ENCODE measurements at places on chromosomes 11 and 22. TPM values are rescaled to one million over a fixed set of nuclear protein-coding genes. Genes with fewer than 3 reads are reported as not detected.

DNA sequence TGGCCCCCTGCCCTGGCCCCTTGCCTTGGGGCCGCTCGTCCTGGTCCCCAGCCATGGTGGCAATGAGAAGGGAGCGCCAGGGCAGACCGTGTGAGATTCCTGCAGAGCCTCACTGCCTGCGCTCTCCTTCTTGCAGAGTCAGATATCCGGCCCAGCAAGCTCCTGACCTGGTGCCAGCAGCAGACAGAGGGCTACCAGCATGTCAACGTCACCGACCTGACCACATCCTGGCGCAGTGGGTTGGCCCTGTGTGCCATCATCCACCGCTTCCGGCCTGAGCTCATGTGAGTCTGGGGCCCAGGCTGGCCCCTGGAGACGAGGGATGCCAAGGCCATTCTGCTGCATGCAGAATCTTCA lies 114.1 kb downstream of the MICAL2 start:
- peak; percentile 32 for DNase-seq

The SOX6 gene
- 0.61 TPM for polyA plus RNA-seq

DNA sequence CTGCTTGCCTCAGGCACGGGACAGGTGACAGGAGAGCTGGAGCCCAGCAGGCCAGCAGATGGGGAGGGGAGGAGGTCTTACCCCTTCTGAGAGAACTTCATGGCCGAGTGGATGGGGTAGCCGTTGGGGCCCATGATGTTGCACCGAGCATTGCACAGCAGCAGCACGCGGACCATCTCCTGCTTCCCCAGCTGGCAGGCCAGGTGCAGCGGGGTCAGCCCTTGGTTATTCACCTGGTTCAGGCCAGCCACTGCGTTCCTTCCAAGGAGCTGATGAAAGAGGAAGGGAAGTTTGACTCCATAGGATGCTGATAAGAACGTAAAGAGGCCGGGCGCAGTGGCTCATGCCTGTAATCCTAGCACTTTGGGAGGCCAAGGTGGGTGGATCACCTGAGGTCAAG lies 29.4 kb upstream of the BAIAP2L2 start:
- DNase-seq, result no peak

The PRR5L gene
- polyA plus RNA-seq, result 9.2 TPM

The TMEM123 gene
- 69.4 TPM for polyA plus RNA-seq

The TMEM258 gene
- polyA plus RNA-seq, result 170 TPM

DNA sequence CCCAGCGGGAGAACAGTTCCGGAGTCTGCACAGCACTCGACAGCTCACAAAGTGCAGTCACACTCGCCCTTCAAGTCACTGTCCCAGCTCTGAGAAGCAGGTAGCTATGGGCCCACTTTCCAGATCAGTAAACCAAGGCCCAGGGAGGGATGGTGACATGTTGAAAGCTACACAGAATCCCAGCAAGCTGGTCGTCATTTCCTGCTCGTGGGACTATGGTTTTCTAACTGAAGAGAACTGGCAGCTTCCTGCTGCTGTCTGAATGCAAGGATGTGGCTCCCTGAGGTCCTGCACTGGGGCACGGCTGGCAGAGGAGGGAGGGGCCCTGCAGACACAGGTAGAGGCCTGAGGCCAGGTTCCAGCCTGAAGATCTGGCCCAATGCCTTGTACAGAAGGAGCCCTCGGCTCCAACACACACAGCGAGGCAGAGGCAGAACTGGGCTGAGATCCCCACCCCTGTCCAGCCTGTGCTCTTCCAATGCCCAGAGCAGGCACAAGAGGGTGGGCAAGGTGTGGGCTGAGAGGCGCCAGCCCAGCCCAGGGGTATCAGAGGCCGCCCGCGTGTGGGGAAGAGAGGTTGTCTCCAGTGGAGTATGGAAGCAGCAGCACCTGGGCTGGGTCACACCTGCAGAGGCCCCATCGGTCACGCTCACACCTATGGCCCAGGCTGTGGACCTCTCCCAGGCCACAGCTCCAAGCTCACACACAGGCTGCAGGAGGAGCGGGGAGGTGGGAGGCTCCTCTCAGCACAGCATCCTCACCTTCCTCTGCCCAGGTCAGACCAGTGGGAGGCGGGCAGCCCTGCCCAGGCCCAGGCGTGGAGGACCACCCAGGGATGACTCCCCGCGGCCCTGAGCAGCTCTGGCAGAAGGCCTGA lies 119.2 kb downstream of the PHF21B start:
- DNase-seq, result no peak

- DNase-seq, result no peak
These were observed 5.5 kb downstream of the PHLDA2 start for GRCh38 chr11:2923446-2924375.

The MUC5AC gene
- not detected for polyA plus RNA-seq

The MUC2 gene
- polyA plus RNA-seq, result 0.02 TPM

GRCh38 chr11:8640267-8640906 lies 42.1 kb downstream of the TRIM66 start:
- no peak for DNase-seq

The MIOX gene
- not detected for polyA plus RNA-seq

GRCh38 chr22:42816336-42816735 lies 40.7 kb downstream of the ARFGAP3 start:
- no peak for DNase-seq

DNA sequence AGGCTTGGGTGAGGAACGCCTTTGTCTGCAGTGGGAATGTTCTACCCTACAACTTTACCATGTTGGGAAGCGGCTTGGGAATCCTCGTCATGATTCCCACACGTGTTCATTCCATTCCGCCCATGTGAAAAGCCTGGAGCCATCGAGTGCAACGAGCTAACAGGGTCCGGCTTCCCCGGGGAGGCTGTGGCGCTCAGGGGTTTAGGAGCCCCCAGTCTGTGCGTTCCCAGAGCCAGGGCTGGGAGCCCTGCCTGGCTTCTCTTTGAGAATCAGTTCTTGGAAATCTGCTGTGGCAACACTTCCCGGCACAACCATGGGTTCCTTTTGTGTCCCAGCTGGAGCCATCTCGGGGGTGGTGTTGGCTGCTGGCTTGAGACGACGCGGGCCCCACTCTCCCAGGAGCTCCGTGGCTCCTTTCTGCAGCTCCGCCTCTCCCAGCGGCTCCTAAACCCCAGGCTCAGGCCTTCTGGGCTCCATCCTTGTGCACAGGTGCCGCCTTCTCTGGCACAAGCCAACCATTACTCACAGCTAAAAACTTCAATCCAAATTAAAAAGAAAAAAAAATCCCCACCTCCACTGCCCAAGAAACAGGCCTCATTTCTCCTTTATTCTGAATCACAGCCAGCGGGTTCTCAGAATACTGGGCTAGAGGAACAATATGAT lies 18.7 kb upstream of the PPFIA1 start:
- DNase-seq, result no peak

- no peak for DNase-seq
These were observed 174.5 kb downstream of the CEP164 start for GRCh38 chr11:117502015-117502778.

The PNPLA5 gene
- polyA plus RNA-seq, result not detected

The FXYD2 gene
- 5.0 TPM for polyA plus RNA-seq

GRCh38 chr11:119322360-119322739 lies 5.4 kb upstream of the MCAM start:
- DNase-seq, result no peak

GRCh38 chr11:91374794-91375193 lies 849.8 kb upstream of the FAT3 start:
- DNase-seq, result no peak

The APOL5 gene
- not detected for polyA plus RNA-seq

The RFPL2 gene
- polyA plus RNA-seq, result not detected

The IGLL1 gene
- polyA plus RNA-seq, result not detected

- DNase-seq, result no peak
These were observed 97.7 kb downstream of the CD44 start for GRCh38 chr11:35236667-35237003.

GRCh38 chr22:24440718-24441405 lies 13.5 kb downstream of the ADORA2A start:
- DNase-seq, result no peak

DNA sequence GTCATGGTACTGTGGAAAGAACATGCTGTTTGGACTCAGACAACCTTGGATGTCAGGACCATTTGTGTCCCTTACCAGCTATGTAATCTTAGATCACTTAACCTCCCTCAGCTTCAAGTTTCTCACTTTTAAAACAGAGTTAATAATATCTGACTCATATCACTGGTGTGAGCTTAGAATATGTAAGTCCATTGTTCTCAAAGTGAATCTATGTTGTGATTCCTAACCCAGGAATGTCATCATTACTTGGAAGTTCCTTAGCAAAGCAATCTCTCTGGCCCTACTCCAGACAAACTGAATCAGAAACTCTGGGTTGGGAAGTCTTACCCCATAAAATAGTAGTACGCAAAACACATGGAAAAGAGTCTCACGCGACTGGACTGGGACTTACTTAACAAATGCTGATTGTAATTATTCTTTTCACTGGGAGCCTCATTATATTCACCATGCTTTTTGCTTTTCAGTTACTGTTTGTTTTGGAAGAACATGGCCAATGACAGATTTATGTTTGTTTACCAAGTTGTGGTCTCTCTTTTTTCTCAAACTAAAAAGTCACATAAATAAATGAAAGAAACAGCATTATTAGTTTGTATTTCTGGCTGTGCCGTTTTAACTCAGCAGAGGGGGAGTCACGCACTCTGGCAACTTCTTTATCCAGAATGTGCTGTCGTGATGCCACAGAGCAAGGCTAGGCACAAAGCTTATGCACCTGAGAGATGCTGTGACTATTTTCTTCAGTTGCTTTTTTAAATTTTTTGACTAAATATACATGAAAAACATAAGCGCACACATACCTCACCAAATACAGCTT lies 217.7 kb upstream of the CTSC start:
- no peak for DNase-seq

- no peak for DNase-seq
These were observed 4.4 kb upstream of the RFPL3 start for GRCh38 chr22:32353292-32353691.

The SMTNL1 gene
- polyA plus RNA-seq, result not detected

DNA sequence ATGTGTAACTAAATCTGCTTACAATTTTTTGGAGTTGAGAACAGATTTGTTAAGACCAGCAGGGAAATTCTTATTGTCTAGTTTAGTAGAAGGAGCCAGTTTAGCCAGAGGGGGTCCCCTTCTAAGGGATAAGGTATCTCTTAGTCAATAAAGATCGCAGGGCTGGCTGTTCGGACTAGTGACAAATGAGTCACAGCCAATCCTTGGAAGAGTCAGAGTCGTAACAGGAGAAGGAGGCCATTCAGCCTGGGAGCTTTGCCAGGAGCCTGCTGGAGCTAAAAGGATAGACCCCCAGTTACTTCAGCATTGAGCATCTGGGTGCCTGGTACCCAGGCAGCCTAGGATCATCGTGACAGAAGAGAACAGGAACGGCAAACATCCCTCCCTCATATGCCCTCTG lies 191.6 kb upstream of the ARHGAP20 start:
- DNase-seq, result no peak

DNA sequence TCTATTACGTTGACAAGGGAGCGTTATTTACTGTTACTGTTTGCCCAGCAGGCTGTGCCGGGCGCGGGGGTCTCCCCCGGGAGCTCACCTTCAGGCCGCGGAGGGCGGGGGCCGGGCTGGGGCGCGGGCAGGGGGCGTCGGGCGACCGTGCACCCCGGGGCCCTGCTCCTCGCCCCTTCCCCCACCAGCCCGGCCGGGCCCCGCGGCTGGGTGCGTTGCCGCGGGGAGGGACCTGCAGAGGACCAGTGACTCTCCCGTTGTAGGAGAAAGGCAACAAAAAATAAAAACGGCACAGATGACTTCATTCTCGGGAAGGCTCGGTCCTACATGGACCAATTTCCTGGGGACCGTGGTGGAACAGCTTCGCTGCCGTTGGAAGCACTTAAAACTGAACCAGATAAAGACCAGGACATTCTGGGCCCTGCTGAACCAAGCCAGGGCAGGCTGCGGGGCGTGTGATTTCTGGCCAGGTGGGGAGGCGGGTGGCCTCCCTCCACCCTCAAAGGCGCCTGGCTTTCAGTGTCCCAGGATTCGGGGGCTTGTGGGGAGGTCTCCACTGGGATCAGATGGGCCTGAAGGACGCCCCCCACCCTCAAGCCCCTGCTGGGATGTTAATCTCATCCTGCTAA lies 57.4 kb downstream of the IGLL1 start:
- peak; percentile 53 for DNase-seq

The FLRT1 gene
- 0.17 TPM for polyA plus RNA-seq

The PGA5 gene
- polyA plus RNA-seq, result 1.1 TPM

DNA sequence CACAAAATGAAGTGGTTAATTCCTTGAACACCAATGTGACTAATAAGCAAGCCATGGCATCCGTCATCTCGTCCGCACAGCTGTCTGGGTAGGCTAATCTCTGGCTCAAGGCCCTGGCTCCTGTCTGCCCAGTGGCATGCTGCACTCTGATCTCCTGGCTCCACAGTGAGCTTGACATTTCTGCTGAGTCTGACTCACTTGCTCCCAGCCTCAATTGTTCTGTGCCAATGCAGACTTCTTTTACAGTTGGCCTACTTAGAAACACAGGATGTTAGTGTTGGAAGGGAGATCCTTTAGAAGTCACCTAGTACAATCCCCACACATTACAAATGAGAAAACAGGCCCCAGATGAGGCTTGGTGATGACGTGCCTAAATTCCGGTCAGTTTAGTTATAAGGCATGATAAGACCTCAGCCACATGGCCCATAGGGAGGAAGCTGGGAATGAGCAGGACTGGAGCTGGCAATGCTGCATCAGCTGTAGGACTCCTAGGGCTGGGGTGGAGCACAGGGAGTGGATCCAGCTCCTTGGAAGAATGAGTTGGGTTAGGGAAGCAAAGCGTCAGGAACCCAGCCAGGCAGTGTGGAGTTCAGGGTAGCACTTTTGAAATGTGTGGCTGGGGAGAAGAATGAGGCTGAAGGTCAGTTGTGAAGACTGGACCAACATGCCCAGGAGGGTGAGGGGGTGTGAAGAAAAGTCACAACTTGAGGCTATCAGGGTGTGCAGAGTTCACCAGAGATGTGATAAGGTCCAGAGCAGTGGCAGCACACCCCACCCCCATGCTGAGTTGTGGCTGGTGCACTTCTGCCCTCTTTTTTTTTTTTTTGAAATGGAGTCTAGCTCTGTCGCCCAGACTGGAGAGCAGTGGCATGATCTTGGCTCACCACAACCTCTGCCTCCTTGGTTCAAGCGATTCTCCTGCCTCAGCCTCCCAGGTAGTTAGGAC lies 70.2 kb upstream of the EED start:
- DNase-seq, result peak; percentile 61

GRCh38 chr11:64237484-64237951 lies 3.1 kb downstream of the VEGFB start:
- DNase-seq, result no peak

GRCh38 chr11:13111813-13112130 lies 102.7 kb downstream of the RASSF10 start:
- DNase-seq, result no peak

Data from ovary (tissue), 10 donors.